SHP77 treated with DMSO at 0.1 percent for 48 hours (cell line): ENCODE measurements at places on chromosomes 1 and 21.

- no peak for DNase-seq
Measured at GRCh38 chr1:25556791-25557476, 13.5 kb downstream of the LDLRAP1 start.

DNA sequence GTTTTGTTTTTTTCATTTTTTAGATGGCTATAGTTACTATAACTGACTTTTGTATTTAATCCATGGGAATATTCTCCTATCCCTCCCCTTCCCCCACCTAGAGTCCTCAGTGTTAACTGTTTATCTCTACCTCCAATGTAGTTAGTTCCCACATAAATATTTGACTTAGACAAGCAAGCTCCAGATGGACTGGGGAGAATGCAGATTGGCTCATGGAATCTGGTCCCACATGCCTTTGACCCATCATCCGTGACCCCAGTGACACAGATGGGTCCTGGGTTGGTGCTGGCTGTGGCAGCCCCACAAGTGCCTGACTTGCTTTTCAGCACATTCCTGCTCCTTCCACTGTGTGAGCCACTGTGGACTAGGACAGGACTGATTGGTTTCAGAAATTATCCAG is 41.8 kb downstream of the ATP2B4 start:
- no peak for DNase-seq

GRCh38 chr21:17576080-17576835 is 36.4 kb downstream of the BTG3 start:
- no peak for DNase-seq

GRCh38 chr1:39976732-39977131 is 21.8 kb downstream of the MFSD2A start:
- no peak for DNase-seq

DNA sequence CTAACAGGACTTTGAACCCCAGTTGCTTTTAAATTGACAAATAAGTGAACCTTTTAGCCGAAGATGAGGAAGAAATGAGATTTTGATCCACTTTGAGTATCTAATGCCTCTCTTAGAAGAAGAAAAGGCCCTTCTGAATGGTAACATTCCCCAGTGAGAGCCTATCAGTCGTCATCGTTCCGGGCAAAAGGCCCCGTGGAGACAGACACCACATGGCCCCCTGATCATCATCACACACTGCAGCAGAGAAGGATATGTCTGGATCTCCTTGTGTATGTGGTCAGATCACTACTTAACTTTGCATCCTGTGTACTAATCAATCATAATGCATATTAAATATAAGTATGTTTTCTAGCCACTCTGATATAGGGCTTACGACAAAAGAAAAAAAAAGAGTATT is 87.3 kb upstream of the SMYD2 start:
- DNase-seq = no peak

DNA sequence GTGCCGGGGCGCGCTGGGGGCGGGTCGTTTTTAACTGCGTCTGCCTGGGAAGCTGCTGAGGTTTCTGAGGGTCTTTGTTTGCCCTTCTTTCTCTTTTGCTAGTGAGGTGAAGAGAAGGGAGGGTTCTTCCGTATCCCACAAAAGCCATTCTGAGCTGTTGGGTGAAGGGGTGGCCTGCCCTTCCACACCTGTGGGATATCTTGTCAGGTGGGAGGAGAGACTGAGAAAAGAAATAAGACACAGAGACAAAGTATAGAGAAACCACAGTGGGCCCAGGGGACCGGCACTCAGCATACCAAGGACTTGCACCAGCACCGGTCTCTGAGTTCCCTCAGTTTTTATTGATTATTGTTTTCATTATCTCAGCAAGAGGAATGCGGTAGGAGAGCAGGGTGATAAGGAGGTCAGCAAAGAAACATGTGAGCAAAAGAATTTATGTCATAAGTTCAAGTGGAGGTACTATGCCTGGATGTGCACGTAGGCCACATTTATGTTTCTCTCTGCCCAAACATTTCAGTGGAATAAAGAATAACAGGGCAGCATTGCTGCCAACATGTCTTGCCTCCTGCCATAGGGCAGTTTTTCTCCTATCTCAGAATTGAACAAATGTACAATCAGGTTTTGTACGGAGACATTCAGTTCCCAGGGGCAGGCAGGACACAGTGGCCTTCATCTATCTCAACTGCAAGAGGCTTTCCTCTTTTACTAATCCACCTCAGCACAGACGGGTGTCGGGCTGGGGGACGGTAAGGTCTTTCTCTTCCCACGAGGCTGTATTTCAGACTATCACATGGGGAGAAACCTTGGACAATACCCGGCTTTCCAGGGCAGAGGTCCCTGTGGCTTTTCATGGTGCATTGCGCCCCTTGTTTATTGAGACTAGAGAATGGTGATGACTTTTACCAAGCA is 972 bp downstream of the PGBD2 start:
- no peak for DNase-seq

- no peak for DNase-seq
Measured at GRCh38 chr1:155695072-155695471, 6.2 kb downstream of the DAP3 start.
